ENCODE measurements at places on chromosomes 11 and 22. TPM values are rescaled to one million over a fixed set of nuclear protein-coding genes. Genes with fewer than 3 reads are reported as not detected.

- no peak for DNase-seq
Measured at GRCh38 chr11:87463486-87464102, 425.9 kb downstream of the TMEM135 start.

OR52I1 gene
- total RNA-seq: not detected

DNA sequence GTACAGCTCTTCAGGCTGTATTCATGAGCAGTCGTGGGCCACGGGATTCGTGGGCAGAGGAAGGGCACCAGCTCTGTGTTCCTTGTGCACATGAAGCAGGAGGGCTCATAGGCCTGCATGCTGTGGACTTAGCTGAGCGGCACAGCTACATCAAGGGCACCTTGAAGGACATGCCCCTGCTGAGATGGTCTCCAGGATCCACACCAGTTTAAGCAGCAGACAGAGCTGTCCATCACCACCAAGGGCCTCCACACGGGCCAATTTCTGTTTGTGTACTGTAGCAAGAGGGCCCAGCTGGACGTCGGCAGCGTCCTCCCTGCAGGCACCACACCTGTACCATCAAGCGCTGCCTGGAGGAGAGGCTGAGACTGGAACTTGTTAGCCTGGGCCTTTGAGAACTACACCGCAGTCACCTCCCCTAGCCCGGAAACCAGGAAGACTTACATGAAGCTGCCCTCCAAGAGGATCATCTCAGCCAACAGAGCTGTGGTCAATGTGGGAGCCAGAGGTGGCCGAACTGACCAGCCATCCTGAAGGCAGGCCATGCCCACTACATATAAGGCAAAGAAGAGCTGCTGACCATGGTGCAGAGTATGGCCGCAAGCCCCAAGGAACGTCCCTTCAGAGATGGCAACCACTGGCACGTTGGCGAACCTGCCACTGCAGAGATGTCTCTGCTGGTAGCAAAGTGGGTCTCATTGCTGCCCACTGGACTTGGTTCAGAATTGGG lies 32.7 kb upstream of the GNB1L start:
- DNase-seq: no peak

DNA sequence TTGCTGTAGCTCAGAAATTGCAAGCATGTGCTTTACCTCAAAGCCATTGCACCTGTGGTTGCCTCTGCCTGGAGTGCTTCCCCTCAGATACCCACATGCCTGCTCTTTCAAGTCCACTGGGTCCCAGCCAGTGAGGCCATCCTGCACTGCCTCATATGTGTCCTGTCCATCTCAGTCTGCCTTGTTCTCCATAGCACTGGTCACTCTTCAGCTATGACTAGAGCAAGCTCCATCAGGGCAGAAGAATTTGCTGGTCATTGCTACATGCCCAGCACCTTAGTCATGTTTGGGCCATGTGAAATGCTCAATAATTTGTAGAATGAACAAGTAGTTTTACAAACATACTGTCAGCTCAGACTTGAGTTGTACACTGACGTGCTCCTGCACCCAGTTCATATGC lies 64.4 kb upstream of the HORMAD2 start:
- peak; percentile 51 for DNase-seq

GRCh38 chr11:120554766-120555432 lies 43.4 kb downstream of the GRIK4 start:
- DNase-seq: no peak

RRM1 gene
- 158 TPM for total RNA-seq

NCAM1 gene
- total RNA-seq: 23.6 TPM

GRCh38 chr11:116689413-116690127 lies 83.2 kb downstream of the BUD13 start:
- DNase-seq: no peak

DNA sequence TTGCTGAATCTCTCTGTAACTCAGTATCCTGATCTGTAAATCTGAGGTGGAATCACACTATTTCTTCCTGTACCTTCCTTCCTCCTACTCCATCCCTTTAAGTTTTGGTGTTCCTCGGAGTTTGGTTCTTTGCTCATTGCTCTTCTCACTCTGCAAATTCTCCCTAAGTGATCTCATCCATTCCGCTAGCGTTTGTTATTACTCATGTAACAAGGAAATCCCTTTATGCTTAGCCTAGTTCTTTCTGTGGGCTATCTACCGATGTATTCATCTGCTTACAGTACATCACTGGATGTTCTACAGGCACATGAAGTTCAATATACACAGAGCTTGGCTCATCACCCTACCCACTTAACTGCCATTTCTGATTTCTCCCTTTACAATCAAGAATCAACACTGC lies 1.6 kb upstream of the CEP295 start:
- DNase-seq: peak; percentile 4

GRCh38 chr11:13314676-13315394 lies 37.2 kb downstream of the BMAL1 start:
- no peak for DNase-seq

DNA sequence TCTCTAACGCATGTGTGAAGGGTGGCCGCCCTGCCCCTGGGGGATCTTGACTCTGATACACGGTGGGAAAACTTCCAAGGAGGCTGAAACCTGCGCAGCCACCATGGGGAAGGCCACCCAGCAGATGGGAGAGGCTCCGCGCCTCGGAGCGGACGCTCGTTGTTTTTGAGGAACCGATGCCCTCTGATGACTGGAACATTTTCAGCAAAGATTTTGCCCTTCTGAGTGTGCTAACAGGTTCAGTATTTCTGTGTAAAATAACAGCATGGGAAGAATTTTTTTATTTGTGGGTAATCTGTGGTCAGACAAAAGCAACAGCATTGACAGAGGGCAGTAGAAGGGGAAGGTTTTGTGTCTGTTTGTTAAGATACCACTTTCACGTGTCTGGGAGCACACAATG lies 16.7 kb downstream of the MB start:
- DNase-seq: no peak

C11orf42 gene
- not detected for total RNA-seq

KCNQ1 gene
- not detected for total RNA-seq

DNA sequence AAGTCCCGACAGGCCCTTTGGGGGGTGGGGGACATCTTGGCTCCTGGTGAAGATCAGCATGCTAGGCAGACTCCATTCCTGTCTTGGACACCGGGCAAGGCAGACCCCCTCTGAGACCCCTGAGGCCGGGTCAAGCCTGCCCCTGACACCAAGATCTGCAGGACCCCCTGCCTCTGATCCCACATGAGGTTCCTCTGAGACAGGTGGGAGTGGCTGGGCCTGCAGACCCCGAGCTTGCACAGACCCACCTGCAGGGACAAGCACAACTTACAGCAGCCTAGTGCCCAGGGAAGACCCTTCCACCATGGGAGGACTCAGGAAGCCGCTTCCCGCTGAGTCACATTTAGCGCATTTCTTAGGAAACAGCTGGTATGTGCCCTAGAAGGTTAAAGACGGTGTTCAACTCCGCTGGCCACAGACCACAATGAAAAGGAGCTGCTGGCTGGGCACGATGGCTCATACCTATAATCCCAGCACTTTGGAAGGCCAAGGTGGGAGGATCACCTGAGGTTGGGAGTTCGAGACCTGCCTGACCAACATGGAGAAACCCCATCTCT lies 15.5 kb downstream of the ARVCF start:
- DNase-seq: no peak

GRCh38 chr11:122628810-122629555 lies 26.5 kb upstream of the UBASH3B start:
- DNase-seq: peak; percentile 77

DNA sequence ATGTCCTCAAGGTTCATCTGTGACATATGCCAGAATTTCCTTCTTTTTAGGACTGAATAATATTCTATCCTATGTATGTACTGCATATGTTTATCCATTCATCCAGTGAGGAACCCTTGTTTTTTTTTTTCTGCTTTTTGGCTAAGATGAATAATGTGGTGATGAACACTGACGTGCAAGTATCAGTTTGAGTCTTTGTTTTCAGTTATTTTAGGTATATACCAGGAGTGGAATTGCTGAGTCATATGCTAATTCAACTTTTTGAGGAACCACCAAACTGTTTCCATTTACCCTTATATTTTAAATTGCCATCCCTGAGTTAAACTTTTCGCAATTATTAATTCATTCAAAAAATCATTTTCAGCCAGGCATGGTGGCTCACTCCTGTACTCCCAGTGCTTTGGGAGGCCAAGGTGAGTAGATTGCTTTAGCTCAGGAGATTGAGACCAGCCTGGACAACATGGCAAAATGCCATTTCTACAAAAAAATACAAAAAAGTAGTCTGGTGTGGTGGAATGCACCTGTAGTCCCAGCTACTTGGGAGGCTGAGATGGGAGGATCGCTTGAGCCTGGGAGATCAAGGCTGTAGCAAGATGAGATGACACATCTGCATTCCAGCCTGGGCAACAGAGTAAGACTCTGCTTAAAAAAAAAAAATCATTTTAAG lies 64.2 kb downstream of the MICAL2 start:
- peak; percentile 69 for DNase-seq

MRPL21 gene
- 62.9 TPM for total RNA-seq

DNA sequence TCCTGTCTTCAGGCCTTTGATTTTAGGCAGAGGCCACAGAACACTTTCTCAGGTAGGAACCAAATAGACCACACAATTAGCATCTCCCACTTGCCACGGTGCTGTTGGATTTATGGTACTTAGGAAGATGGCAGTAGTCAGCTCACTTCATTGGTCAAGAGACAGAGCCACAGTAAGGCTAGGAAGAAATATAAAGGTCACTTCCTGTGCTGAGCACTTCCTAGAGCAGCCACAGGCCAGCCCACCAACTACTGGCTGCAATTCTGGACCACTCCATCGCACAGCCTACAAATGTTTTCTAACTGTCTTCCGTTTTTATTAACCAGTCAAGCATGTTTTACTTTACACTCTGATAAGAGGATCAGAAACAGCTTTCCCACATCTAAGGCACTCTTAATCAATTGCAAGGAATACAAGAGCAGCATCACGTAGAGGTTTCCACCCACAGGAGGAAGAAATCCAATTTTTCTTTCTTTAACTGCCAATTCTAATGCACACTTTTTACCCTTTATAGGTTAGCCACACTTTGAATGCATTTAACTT lies 54.7 kb downstream of the ABTB2 start:
- DNase-seq: peak; percentile 10

GRCh38 chr11:46296528-46297448 lies 19.3 kb downstream of the CREB3L1 start:
- DNase-seq: peak; percentile 97

DNA sequence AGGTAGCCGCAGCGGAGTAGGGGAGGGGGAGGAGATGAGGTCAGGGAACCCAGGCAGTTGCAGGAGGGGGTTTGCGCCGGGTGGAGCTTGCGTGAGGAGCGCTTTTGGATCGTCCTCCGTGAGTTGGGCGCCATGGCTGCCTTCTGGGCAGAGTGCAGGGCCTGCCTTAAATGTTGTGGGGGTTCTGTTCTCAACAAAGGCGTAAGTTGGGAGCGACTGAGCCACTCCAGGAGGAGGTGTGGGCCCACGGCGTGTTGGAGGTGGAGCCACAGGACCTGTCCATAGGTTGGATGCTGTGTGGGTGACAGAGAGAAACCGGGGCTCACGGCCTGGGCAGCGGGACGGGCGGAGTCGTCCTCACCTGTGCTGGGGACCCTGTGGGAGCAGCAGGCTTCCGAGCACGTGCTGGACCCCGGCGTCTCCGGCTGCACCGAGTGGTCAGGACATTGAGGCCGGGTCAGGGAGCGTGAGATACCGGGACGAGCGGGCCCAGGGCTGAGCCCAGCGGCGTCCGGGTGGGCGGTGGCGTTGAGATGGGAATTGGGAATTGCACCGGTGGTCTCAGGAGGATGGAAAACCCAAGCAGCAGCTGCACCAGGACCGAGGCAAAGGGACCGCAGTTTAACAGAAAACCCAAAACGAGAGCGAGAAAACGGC lies 977 bp upstream of the PGGHG start:
- no peak for DNase-seq

DNA sequence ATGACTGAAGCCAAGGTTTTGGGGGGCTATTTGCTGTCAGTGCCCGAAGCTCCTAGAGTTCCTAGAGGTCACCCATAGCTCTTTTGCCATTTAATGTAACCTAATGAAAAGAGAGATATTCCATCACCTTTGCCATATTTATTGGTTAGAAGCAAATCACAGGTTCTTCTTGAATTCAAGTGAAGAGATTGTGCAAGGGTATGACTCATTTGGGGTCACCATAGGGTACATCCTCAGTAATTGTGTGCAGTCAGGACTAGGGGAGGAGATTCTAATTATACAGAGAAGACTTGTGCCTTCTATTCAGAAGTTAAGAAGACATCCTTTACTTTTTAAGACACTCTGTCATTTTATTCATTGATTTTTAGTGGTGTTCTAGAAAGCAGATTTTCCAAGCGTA lies 6.9 kb upstream of the PRAME start:
- DNase-seq: no peak

DNA sequence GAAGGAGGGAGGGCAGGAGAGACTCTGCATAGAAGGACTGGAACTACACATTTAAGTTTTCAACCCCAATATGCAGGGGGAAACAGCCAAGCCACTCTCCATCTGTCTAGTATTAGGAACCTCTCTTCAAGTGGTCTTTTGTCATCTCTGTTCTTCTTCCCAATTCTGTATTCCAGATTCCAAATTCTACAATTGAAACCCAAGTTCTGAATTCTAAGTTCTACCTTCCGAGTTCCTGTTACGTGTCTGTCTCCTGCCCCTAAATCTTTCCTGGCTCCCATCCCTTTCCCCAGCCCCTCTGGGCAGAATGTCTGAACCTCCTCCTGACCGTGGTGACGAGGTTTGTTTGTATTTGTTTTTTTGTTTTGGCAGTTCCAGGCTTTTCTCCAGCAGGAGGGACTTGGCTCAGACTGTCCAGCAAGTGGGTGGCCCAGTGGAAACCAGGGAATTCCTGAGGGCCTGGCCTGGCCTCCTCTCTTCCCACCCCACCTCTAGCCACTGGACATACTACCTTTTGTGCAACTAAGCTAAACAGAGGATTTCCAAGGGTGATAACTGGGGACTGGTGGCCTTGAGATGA lies 1.6 kb upstream of the THOC5 start:
- DNase-seq: peak; percentile 6

CCDC73 gene
- total RNA-seq: not detected

SAA4 gene
- 0.27 TPM for total RNA-seq

DNA sequence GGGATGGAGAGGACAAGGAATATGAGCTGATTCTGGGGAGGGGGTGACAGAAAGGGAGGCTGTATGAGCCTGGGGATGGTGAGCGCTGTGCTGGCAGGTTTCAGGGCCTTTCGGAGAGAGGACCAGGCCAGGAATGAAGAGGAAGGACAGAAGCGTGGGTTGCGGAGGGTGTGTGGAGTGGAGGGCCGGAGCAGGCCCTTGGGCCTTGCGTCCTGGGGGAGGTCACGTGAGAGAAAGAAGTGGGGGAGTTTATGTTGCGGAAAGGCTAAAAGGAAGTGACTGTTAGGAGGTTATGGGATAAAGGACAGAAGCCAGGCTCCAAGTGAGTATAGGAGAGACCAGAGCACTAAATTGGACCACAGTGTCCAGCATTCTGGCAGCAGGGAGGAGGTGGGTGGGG lies 17.5 kb downstream of the BCR start:
- no peak for DNase-seq

YPEL4 gene
- 1.7 TPM for total RNA-seq

- no peak for DNase-seq
Measured at GRCh38 chr11:34483106-34483874, 30.3 kb downstream of the ELF5 start.

SLC22A12 gene
- total RNA-seq: not detected

HTR3A gene
- total RNA-seq: not detected

ROBO4 gene
- 3.3 TPM for total RNA-seq

DNA sequence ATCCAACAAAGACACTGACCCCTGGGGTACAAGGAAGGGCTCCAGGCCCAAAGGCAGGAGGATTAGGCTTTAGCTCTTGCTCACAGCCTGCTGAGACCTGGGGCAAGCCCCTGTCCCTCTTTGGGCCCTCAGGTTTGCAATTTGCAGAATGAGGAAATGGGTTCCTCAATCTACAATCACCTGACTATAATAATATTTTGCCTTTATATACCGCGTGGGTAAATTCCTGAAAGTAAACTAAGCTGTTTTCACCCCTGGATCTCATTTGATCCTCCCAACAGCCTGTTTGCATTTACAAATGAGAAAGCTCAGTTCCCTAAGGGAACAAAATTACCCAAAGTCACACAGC lies 797 bp downstream of the STARD10 start:
- no peak for DNase-seq
